Activated CD4-positive, alpha-beta T cell treated with anti-CD3 and anti-CD28 coated beads for 48 hours (primary cell): ENCODE measurements at places on chromosomes 7 and 10.

DNA sequence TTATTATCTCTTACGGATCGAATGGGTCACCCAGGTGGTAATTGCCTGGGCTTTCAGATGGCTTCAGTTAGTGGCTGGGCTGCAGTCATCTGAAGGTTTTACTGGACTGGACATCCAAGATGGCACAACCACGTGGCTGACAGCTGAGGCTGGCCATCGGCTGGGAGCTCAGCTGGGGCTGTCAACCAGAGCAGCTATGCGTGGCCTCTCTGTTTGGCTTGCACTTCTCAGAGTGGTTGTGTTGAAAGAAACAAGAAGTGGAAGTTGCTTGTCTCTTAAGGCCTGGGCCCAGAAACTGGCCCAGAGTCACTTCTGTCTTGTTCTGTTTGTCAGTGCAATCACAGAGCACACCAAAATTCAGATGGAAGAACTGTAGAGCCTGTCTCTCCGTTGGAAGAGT, 5.7 kb upstream of the GDI2 start:
- DNase-seq: no peak

DNA sequence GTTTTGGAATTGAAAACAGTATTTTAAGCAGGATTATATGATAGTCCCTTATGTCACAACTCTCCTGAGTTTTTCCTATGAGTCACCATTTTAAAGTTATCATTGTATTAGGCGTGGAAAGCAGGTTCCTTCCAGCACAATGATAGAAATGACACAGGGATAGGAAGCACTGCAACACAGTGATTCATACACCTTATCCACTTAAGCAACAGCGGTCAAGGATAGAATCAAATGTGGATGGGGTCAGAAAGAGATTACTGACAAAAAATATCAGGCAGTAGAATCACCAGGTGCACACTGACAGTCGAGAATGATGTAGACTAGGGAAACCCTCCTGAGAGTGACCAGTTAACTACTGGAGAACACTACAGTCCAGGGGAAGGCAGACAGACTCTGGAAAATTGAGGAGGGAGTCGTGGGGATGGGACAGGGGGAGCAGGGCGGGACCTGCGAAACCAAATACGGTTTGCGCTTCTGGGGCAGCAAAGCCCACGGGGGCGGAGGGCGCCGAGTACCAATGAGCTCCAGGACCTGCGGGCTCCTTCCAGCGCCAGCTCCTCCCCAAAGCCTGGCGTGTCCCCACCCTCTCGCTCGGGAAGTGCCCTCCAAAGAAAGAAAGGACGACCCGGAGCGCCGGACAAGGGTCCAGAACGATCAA, 479 bp downstream of the PNPLA8 start:
- DNase-seq: no peak

DNA sequence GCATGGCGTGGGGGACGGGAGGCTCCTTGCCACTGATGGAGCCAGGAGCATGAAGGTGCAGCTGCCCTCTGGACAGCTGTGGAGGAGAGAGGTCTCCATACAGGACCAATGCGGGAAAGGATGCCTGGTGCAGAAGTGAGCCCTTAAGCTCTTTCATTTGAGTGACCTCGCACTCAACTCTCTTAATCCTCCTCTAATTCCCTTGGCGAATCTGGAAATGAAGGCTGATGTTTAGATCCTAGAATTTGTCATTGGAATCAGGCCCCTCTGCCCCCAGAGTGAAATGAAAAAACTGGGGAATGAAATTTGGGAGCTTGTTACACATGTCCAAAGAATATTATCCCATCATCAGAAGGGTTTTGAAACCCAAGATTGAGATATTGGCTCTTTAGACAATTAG, 639.5 kb downstream of the LRMDA start:
- no peak for DNase-seq

DNA sequence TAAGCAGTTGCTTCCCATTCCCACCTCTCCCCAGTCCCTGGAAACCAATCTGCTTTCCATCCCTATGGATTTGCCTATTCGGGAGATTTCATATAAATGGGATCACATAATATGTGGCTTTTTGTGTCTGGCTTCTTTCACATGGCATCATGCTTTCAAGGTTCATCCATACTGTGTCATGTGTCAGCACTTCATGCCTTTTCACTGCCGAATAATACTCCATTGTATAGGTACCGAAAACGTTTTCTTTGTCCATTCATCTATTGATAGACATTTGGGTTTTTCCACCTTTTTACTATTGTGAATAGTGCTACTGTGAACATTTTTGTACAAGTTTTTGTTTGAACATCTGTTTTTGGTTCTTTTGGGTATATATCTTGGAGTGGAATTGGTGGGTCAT, 12.5 kb downstream of the RBM20 start:
- DNase-seq: no peak

- no peak for DNase-seq
Measured at GRCh38 chr7:4331711-4332110, 350.4 kb upstream of the FOXK1 start.

DNA sequence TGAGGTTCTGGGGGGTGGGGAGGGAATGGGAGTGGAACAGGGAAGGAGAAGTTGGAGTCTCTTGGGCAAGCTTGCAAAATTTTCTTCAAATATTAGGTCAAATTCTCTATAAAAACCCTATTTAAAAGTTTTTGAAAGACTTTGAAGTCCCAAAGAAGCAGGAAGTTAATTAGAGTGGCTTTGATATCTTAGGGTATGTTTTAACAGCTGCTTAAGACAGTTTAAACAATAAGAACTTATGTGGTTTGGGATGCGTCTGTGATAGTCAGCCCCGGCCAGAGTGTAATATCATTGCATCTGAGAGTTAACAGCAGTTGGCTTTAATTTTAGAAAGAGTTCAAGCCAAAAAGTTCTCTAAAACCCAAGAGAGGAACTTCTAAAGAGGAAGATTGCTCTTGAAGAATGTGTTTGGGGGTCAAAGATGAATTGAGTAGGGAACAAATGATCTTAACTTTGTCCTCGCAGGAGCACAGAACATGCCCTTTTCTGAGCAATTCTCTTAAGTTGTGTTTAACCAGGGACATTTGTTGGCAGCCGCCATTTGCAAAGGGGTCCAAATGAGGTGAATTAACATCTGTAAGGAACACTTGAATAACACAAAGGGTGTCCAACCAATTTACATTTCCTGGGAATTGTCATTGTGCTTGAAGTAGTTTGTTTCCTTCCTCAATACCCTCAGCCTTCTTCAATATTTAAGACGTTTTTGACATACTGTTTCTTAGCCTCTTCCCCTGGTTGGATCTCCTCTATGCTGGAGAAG, 182.4 kb downstream of the PTEN start:
- DNase-seq: no peak

GRCh38 chr10:132064082-132064755, 1.5 kb upstream of the JAKMIP3 start:
- DNase-seq: no peak
